Activated T-helper 1 cell treated with anti-CD3 and anti-CD28 coated beads, Interleukin-12 subunit alpha, Interleukin-12 subunit beta, Interleukin-2, Interleukin-4 antibody, amounts not matched to agents 30 ng/mL and 10 ng/mL and 1 ng/mL, durations not matched to agents 14 hours and 24 hours and 36 hours (primary cell): ENCODE measurements at places on chromosomes 6 and 20.

GRCh38 chr6:118644007-118644406 is 7.4 kb downstream of the CEP85L start:
- DNase-seq: no peak

GRCh38 chr6:53300656-53301551 is 47.8 kb downstream of the ELOVL5 start:
- no peak for DNase-seq

- DNase-seq: peak; percentile 62
These were observed 363.5 kb downstream of the ESR1 start for GRCh38 chr6:152170702-152171667.

DNA sequence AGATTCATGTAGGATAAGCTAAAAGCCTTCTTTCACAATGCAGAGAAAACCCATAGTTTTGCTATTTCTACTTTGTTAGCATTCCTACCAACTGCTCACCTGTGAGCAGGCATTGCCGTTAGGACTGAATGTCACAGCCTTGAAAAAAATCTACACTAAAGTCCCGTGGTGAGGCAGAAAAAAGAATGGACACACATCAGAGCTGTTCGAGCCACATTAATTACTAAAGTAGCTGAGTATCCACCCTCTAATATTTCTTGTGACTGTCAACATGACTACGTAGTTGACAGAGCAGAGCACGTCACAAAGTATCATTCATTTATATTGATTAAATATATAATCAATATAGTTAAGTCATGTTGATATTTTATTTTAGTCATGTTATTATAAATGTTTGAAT is 10.1 kb downstream of the HDGFL1 start:
- no peak for DNase-seq

DNA sequence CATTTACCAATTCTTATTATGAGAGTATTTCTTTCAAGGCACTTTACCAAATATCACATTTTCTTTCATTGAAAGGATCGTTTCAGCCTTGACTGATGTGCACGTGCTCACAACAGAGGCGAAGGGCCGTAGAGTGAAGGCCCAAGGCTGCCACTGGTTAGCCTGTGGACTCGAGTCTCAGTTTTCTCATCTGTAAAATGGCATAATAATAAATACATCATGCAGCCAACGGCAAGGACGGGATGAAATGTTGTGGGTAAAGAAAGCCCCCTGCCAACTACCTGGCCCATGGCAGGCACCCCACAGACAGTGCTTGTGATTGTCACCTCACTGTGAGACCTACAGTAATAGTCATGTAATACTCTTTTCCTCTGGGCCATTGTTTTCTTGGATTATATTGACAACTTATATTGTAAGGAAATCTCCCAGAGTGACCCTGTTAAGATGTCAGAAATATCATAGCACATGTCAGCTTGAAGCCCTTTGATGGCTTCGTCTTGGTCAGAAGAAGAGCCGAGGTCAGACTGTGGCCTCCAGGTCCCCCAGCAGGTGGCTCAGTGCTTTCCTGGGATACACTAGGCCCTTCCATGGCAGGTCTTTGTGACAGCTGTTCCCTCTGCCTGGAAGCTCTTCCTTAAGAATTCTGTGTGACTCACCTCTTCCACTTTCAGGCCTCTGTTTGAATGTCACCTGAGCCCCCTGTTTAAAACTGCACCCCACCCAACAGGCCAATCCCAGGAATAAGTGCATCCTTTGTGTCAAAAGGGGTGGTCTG is 36.3 kb downstream of the FAM50B start:
- DNase-seq: no peak

- no peak for DNase-seq
These were observed 19.3 kb upstream of the NCR2 start for GRCh38 chr6:41315943-41316620.

DNA sequence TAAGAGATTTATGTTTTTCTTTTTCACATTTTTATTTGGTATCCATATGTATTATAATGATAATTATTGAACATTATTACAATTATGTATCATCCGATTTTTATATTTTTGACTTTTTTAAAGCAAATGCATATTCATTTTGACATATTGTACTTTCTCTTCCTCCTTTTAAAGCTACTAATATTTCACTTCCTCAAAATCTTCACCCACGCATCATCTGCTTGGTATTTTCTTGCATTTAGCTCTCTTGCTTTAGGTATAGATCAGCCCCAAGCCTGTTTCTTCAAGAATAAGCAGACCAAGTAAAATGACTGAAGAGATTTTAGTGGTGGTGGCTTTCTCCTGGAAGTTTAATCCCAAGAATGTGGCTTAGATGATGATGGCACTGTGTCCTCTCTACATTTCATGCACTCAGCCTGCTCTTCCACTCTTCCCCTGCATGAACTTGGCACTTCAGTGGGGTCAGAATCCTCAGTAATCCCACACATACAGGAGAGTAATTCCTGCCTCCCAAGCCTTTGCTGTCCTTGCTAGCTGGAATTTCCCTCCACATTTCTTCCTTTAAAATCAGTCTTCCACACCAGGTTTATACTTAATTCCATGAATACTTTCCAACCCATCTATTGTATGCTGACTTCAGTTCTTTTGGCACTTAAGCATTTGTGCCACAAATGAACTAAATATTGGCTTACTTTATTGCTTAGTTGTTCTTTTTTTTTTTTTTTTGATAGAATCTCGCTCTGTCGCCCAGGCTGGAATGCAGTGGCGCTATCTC is 8.2 kb downstream of the NCOA7 start:
- no peak for DNase-seq

GRCh38 chr20:41989935-41990635 is 371.9 kb upstream of the CHD6 start:
- DNase-seq: no peak

GRCh38 chr20:57283860-57284259 is 17.4 kb upstream of the BMP7 start:
- DNase-seq: no peak

GRCh38 chr6:7145885-7146828 is 38.4 kb downstream of the RREB1 start:
- DNase-seq: no peak

DNA sequence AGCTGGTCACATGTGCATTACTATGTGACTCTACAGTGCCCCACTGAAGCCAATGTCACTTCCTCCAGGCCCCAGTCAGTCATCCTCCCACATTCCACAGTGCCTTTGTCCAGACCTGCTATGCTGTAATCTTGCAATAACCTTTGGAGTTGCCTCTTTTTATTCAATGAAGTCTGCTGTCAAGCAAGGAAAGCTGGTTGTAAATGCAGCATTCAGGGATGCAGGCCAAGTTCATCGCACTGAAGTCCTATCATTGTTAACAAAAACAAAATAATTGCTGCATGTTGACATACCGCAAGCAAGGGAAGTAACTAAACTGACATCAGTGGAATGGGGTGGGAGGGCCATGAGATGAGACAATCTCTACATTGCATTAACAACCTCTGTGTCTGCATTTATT is 131.2 kb upstream of the CDYL start:
- no peak for DNase-seq

- DNase-seq: no peak
These were observed 636 bp downstream of the ELOVL2 start for GRCh38 chr6:11043378-11043960.

DNA sequence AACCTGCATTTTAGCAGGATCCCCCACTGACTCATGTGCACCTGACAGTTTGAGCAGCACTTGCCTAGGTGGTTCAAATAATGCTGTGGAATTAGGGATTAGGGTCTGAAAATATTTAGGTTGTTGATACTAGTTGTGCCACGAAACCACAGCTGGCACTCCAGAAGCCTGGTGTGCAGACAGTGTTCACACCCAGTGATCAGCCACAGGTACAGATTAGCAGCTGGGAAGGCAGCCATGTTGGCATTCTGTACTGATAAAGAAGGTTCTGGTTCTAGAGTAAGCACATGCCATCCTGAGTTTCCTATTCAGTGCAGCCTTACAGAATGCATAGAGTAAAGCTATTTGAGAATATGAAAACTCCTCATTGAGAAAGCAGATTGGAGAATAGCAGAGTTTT is 30.1 kb downstream of the TMEM74B start:
- DNase-seq: no peak

DNA sequence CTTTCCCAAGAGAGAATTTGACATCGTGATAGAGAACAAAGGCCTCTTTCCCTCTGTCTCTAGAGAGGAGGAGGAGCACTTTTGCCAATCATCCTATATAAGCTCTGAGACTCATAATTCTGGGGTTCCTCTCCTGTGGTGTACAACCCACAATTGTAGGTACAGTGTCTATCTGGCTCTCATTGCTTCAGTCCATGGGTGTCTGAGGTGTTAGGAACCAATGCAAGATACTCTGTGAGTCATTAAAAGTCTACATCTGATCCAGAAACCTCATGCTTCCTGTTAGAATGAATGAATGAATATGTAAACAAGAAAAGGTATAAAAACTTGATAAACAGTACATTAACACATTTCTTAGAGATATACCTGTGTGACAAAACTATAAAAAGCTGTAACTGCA is 356.7 kb downstream of the QKI start:
- DNase-seq: no peak

DNA sequence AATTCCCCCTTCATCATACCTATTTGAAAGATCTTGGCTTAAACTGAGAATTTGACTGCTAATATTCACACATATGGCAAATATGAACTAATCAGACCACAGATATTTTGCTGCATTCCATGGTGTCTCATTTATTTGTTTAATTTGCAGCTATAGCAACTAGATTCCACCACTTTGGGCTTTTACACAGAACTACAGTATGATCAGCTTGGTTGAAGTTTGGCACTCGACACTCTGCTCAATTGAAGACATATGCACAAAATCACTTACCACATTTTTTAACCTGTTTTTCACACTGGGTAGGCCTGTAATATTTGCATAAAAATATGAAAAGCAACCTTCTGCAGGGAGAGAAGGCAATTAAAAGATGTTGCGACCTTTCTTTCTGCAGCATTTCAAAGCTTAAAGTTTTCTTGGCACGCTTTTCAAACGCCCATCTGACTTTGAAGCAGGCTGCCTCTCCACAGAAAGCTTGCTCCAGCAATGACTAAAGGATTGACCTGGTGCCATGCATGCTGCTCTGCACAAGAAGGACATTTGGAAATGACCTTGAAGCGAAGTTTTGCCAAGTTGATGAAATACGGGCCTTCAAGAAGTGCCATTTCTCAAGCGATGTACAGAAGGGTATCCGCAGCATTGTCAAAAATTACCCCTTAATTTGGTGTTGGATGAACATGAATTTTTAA is 126.7 kb downstream of the AIG1 start:
- no peak for DNase-seq

DNA sequence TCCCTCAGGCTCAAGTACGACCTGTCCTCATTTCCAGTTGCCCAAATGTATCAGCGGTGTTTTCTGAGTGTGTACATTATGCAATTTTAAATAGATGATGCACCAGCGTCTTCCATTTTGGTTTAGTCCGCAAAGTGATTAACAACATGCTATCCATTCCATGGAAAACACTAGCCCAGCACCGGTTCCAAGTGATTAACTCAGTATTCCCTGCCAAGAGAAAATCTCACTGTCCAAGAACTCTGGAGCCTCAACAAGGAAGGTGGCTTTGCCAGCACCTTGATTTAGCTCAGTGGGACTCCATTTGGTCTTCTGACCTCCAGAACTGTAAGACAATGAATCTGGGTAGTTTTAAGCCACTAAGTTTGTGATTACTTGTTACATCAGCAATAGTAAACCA is 107.2 kb downstream of the FOXC1 start:
- DNase-seq: no peak

DNA sequence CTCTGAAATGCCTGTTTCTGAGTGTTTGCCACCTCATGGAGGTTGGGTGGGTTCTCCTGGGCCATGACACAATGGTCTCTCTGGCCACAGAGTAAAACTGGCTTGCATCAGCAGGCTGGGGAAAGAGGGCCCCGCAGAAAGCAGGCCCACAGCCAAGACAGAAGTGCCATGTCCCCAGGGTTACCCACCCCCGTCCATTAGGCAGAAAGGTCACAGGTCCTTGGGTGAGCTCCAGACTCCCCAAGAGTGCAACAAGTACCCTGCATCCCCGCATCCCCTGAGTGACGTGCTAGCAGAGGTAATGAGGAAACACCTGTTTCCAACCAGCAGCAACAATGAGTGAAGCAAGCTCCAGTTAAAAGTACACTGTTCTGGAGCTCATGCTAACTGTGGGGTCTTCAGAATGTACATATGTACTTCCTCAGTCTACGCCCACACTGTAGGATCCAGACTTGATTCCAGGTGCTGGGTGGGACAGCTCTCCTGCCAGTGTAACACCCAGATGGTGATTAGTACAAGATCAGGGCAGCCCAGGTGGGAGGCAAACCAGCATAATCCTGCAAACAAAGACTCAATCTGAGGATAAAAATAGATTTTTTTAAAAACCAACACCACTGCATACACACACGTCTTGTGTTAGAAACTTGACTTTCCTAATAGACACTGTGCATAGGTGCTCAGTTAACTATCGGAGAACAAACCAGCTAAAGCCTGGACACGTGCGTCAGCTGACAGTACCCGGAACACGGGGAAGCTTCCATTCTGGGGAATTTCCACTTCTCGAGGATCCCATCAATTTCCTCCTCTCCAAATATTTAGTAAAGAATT is 31.5 kb downstream of the RRBP1 start:
- DNase-seq: no peak

- no peak for DNase-seq
These were observed 12.0 kb downstream of the ZSCAN31 start for GRCh38 chr6:28323813-28324424.

DNA sequence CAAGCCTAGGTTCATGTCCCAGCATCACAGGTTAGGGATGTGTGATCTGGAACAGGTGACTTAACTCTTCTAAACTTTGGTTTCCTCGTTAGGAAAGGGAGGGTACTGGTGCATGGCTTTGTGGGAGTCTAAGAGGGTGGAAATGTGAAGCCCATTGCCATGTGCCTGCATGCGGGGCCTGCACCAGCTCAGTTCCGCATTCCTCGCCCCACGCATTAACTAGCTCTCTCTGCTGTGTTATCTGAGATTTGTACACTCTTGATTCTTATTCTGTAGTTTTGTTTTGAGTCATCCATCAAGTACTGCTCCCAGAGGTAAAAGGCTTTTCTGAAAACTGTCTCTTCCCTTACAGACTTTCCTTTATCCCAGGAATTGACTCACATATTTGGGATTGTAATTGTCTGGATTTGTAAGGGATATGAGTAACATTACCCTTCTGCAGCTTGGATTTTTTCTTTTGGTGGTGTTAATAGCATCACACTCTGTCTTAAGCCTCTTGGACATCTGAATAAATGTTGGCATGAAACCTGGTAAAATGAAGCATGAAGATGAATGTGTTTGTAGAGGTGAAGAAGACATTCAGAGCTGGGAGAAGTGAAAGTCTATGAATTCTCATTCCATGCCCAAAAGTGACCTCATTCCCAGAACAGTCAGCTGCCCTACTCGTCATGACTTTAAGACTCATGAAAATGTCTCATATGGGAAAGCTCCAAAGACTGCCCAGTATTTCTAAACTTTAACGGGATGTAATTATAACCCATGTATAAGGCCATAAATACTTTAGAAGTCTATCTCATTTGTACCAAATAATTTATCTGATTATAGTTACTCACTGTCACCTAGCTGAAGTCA is 357.3 kb downstream of the FOXA2 start:
- no peak for DNase-seq

GRCh38 chr6:55776113-55776512 is 99.3 kb downstream of the BMP5 start:
- DNase-seq: no peak
